Hepatocyte (in vitro differentiated cells): ENCODE measurements at places on chromosomes 11 and 22. TPM values are rescaled to one million over a fixed set of nuclear protein-coding genes. Genes with fewer than 3 reads are reported as not detected.

GGTLC2 gene
- 0.41 TPM in 1 of 2 replicates, not detected in the other for polyA plus RNA-seq

RCOR2 gene
- 3.1 and 3.5 TPM in 2 replicates for polyA plus RNA-seq

SLC22A25 gene
- 1.5 and 1.8 TPM in 2 replicates for polyA plus RNA-seq

GRM5 gene
- 0.12 TPM in 1 of 2 replicates, not detected in the other for polyA plus RNA-seq

TTC36 gene
- polyA plus RNA-seq, result 2.1 and 3.1 TPM in 2 replicates

PDE3B gene
- polyA plus RNA-seq, result 10.9 and 15.8 TPM in 2 replicates

OR52N4 gene
- not detected in 2 replicates for polyA plus RNA-seq

FOLH1 gene
- not detected in 2 replicates for polyA plus RNA-seq

C11orf97 gene
- polyA plus RNA-seq, result 0.39 and 0.59 TPM in 2 replicates

TUBA8 gene
- 0.33 and 0.46 TPM in 2 replicates for polyA plus RNA-seq

KRTAP5-11 gene
- polyA plus RNA-seq, result not detected in 2 replicates

CAVIN3 gene
- 115 and 128 TPM in 2 replicates for polyA plus RNA-seq

DEUP1 gene
- 0.28 TPM in 1 of 2 replicates, not detected in the other for polyA plus RNA-seq

APOL3 gene
- 0.79 and 2.1 TPM in 2 replicates for polyA plus RNA-seq

SLC22A8 gene
- polyA plus RNA-seq, result 0.41 TPM in 1 of 2 replicates, not detected in the other

PTPN5 gene
- 0.22 and 0.78 TPM in 2 replicates for polyA plus RNA-seq

SLC22A6 gene
- polyA plus RNA-seq, result 0.46 TPM in 1 of 2 replicates, not detected in the other

EWSR1 gene
- 269 and 315 TPM in 2 replicates for polyA plus RNA-seq

SYCE3 gene
- 1.4 and 1.5 TPM in 2 replicates for polyA plus RNA-seq

RAB39A gene
- not detected in 2 replicates for polyA plus RNA-seq

RASL10A gene
- 5.3 and 6.3 TPM in 2 replicates for polyA plus RNA-seq

SLC29A2 gene
- 20.2 and 27.1 TPM in 2 replicates for polyA plus RNA-seq

OR10S1 gene
- not detected in 2 replicates for polyA plus RNA-seq

CRY2 gene
- 23.8 and 25.5 TPM in 2 replicates for polyA plus RNA-seq

SCGB1A1 gene
- not detected in 2 replicates for polyA plus RNA-seq

TBX10 gene
- polyA plus RNA-seq, result 0.34 TPM in 1 of 2 replicates, not detected in the other

KCNA4 gene
- 0.38 and 0.47 TPM in 2 replicates for polyA plus RNA-seq

TRIM49 gene
- polyA plus RNA-seq, result not detected in 2 replicates

NFAM1 gene
- polyA plus RNA-seq, result 0.15 and 1.0 TPM in 2 replicates

EFCAB6 gene
- polyA plus RNA-seq, result 0.59 and 2.7 TPM in 2 replicates

LDHAL6A gene
- 0.06 TPM in 1 of 2 replicates, not detected in the other for polyA plus RNA-seq

DDI1 gene
- polyA plus RNA-seq, result 0.34 and 0.39 TPM in 2 replicates

RAB38 gene
- 8.5 and 14.8 TPM in 2 replicates for polyA plus RNA-seq
